ENCODE measurements at places on chromosomes 5 and 9. TPM values are rescaled to one million over a fixed set of nuclear protein-coding genes. Genes with fewer than 3 reads are reported as not detected.

The DHFR gene
- polyA plus RNA-seq: 11.3 TPM

The CXCL14 gene
- 107 TPM for polyA plus RNA-seq

The BTNL3 gene
- 0.04 TPM for polyA plus RNA-seq

The IRX1 gene
- 0.04 TPM for polyA plus RNA-seq

The GNA14 gene
- polyA plus RNA-seq: 8.8 TPM

The PPIC gene
- 92.3 TPM for polyA plus RNA-seq

The TMEFF1 gene
- 0.24 TPM for polyA plus RNA-seq

The NEUROG1 gene
- not detected for polyA plus RNA-seq

The LOX gene
- 15.0 TPM for polyA plus RNA-seq

The MARCOL gene
- polyA plus RNA-seq: not detected

The ASTN2 gene
- 3.1 TPM for polyA plus RNA-seq

The BOD1 gene
- polyA plus RNA-seq: 46.6 TPM

The LAMC3 gene
- 37.1 TPM for polyA plus RNA-seq

The PCDHGB2 gene
- polyA plus RNA-seq: 2.2 TPM

The STKLD1 gene
- 1.1 TPM for polyA plus RNA-seq

The RASGRF2 gene
- 3.1 TPM for polyA plus RNA-seq

The CARD6 gene
- 5.9 TPM for polyA plus RNA-seq

The WDR31 gene
- 2.6 TPM for polyA plus RNA-seq

The PCDH1 gene
- polyA plus RNA-seq: 22.5 TPM

The SAXO1 gene
- 0.03 TPM for polyA plus RNA-seq

The KIF4B gene
- polyA plus RNA-seq: not detected

The SOX30 gene
- 0.33 TPM for polyA plus RNA-seq

The IL5 gene
- not detected for polyA plus RNA-seq

The TEX48 gene
- not detected for polyA plus RNA-seq

The PDE6A gene
- 0.01 TPM for polyA plus RNA-seq

The MYO10 gene
- polyA plus RNA-seq: 4.3 TPM

The SHC3 gene
- polyA plus RNA-seq: 1.6 TPM

The OBP2B gene
- not detected for polyA plus RNA-seq

The GMCL2 gene
- not detected for polyA plus RNA-seq

The TRAF1 gene
- polyA plus RNA-seq: 5.3 TPM

The ARSI gene
- polyA plus RNA-seq: 4.8 TPM

The CTNNA1 gene
- 170 TPM for polyA plus RNA-seq

The ECSCR gene
- polyA plus RNA-seq: 51.4 TPM

The SMC5 gene
- 14.5 TPM for polyA plus RNA-seq

The PIP5KL1 gene
- 1.4 TPM for polyA plus RNA-seq

The OTP gene
- polyA plus RNA-seq: not detected

The PCDHGA1 gene
- 1.2 TPM for polyA plus RNA-seq

The PCDHB6 gene
- 1.1 TPM for polyA plus RNA-seq

The ADAMTSL1 gene
- 3.2 TPM for polyA plus RNA-seq

The OMD gene
- 15.3 TPM for polyA plus RNA-seq

The POLK gene
- polyA plus RNA-seq: 14.1 TPM

The EPB41L4A gene
- 5.0 TPM for polyA plus RNA-seq

The CCNO gene
- 2.8 TPM for polyA plus RNA-seq

The SLC34A1 gene
- polyA plus RNA-seq: 0.04 TPM

The FKTN gene
- 5.0 TPM for polyA plus RNA-seq

The POU5F2 gene
- 0.01 TPM for polyA plus RNA-seq

The NUTM2G gene
- polyA plus RNA-seq: not detected

The SPATA9 gene
- 0.29 TPM for polyA plus RNA-seq

Measured in urinary bladder (tissue), 4 donors.